Astrocyte (in vitro differentiated cells and primary cell): ENCODE measurements at places on chromosomes 2 and 18. TPM values are rescaled to one million over a fixed set of nuclear protein-coding genes. Genes with fewer than 3 reads are reported as not detected.

DNA sequence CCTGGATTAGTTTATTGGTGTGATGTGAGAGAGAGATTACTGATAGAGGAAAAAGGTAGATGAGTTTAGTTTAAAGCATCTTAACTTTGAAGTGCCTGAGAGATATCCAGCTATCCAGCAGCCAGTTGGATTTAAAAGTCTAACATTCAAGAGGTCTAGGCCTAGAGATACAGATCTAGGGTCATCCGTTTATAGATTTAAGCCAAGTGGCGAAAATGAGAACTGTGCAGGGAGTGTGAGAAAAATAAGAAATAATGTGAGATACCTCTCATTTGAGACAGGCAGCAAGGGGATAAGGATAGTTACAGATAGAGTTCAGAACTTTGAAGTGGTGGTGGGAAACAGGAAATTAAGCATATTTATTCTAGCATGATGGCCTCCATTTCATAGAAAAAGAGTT is 5.3 kb upstream of the ORC2 start:
- DNase-seq, result no peak

GRCh38 chr2:122277956-122278355 is 522.5 kb downstream of the TSN start:
- no peak for DNase-seq

DNA sequence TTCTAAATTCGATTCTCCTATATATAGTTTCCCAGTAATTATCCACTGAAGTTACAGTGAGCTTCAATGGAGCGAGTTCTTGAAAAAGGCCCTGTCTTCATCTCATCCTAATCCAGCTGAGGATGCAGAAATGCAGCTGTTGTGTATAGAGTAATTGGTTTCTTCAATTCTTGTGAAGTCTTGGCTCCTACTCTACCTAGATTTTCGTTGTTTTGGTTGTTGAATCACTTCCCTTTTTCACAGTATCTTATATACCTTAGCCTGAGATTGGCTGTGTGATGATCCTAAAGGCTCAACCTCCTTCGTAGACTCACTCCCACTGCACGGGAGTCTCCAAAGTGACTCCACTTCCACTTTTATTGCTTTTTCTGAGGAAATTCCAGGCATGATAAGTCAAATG is 280.4 kb downstream of the PARD3B start:
- no peak for DNase-seq

GRCh38 chr2:39667886-39668276 is 2.2 kb downstream of the TMEM178A start:
- no peak for DNase-seq

- DNase-seq, result no peak
Observed at GRCh38 chr2:235773188-235773928, 279.5 kb downstream of the AGAP1 start.

- DNase-seq, result no peak
Observed at GRCh38 chr2:46846536-46846935, 69.1 kb downstream of the MCFD2 start.

- peak; percentile 46 for DNase-seq
Observed at GRCh38 chr18:50190236-50190635, 4.7 kb downstream of the MYO5B start.

GRCh38 chr2:172437419-172438341 is 10.3 kb downstream of the ITGA6 start:
- DNase-seq, result no peak

DNA sequence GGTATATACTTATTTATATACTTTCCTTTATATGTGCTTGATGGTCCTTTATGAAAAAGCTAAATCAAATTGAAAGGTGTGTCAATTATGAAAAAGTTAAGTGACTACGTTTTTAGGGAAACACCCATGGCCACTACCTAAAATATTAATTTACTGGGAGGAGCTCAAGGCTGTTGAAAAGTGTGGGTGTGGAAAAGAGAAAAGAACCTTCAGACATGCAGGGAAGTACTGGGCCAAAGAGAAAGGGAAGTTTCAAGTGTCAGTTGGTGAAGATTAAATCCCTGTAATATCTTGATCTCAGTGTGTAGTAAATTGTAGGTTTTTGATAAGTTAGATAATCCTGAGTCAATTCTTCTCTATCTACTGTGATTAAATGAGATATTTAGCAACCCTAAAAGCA is 6.2 kb upstream of the GKN1 start:
- DNase-seq, result no peak

- peak; percentile 79 for DNase-seq
Observed at GRCh38 chr18:28407681-28408080, 230.8 kb upstream of the CDH2 start.

DNA sequence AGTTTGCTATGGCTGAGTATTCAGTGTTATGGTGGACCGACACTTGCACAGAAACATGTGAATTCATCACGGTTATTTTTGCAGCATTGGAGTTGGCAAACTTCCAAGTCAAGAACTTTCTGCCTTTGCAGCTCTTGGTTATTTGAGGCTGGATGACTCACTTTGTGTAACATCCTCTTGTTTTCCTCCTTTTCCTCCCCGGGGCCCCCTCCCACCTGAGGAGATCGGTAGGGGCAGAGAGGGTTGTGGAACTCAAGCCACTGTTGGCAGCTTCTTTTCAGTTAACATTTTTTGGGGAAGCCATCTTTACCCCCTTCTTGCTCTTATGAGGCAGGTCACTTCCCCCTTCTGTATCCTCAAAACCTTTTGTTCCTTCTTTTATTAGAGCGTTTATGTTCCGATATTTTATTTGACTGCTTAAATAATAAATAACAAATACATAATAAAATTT is 48.6 kb downstream of the DDX1 start:
- DNase-seq, result peak; percentile 76

DNA sequence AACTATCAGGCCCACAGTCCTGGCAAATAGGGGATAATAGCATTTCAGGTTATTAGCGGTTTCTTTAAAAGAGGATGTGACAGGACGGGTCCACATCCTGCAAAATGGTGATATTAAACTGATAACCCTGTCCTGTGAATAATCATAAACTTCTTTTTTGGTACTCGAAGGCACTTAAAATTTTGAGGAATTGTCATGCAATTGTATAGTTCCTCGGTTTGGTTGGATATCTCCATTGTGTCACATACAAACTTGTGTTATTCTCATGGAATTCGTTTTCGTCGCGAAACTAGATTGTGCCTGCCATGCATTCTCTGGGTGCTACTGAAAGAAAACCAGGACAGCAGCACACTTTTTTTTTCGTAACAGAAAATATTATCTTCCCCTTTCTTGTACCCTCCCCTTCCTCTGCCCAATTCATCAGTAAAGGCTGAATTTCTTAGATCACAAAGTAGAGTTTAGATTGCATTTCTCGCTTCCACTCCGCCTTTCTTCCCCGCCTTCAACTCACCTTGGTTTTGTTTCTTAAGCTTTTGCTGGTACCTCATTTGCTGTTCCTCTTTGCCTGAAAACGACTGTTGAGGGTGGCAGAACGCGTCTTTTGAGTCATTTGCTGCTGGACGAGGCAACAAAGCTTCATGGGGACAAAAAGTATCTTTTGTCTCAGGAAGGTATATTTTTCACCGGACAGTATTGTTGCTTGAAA is 1.3 kb downstream of the CERS6 start:
- no peak for DNase-seq

- no peak for DNase-seq
Observed at GRCh38 chr2:193980599-193980998, 1676.4 kb upstream of the SLC39A10 start.

DNA sequence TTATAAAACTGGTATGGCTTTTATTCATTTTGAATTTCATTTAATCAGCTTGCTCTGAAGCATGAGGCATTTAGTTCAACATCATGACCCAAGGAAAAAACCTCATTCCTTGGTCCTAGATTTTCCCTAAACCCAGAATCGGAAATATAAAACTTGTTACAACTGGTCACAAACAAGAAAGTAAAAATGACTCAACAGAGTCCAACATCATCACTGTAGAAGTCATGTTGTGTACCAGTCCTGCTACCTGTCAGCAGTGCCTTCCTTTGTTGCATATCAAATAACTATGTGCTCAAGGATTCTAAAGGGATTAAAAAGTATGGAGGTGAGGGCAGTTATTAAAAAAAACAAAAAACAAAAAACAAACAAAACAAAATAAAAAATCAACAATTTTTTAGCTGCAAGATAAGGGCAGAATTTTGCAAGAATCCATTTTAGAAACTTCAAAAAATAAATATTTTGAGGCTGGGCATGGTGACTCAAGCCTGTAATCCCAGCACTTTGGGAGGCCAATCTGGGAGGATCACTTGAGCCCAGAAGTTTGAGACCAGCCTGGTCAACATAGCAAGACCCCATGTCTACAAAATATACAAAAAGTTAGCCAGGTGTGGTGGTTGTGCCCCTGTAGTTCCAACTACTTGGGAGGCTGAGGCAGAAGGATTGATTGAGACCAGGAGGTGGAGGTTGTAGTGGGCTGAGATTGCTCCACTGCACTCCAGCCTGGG is 18.4 kb downstream of the NCKAP1 start:
- DNase-seq, result no peak

GRCh38 chr2:236637686-236638569 is 68.3 kb downstream of the ACKR3 start:
- peak; percentile 67 for DNase-seq

DNA sequence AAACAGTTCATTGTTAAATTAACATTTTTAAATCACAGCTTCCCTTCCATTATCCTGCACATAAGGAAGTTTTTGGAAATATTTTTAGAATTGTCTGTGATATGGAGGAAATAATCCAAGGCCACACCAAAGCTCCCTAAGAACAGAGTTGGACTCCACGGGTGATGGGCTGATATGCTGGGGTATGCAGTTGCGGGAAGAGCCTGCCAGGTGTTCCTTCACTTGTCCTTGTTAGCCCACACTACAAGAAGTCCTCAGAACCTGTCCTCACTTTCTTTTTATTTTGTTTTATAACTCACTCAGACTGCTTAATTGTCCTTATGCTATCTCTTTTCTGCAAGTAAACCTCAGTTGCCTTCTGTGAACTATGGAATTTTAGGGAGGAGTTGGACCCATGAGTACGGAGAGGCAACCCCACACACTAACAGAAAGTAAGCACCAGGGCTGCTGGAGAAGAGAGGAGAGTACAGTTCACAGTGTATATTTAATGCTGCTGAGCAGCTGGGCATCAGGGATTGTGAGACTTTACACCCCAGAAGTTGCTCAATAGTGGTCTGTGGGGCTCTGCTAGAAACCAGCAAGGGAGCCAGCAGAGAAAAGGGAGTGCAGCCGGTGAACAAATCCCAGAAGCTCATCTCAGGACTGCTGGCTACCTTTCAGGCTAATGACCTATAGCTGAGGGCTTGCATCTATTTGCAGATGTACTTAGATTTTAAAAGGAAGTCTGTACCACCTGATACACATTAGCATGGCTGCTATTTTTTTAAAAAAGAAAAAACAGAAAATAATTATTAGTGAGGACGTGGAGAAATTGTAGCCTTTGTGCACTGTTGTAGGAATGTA is 280.1 kb upstream of the STON1 start:
- DNase-seq, result peak; percentile 6

DNA sequence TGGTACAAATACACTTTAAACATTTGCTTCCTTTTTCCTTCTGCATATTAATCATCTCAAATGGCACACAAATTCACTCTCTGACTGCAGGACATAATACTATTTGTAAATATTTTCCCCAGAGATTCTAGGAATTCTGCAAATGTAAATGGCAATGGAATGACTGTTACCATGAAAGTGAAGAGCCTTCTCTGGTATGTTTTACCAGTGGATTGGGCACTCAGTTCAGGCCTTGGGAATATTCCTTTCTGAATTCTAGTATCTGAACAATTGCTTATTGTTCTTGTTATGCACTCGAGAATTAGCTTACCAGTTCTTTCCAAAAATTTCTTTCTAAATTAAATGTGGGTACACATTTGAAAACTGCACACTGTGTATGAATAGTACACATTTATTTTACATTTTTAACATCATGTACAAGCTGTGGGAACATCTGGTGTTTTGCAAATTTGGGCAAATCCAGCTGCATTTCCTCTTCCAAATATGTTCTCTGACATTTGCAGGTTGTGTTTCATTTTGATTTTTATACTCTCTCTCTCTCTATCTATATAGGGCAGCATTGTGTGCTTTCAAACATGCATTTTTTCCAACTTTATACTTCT is 289.1 kb downstream of the NBAS start:
- DNase-seq, result no peak

- no peak for DNase-seq
Observed at GRCh38 chr2:150572194-150572766, 84.8 kb upstream of the RND3 start.

GRCh38 chr2:10911291-10912075 is at the start of gene KCNF1:
TSS of gene KCNF1 (plus strand) at chr2:10911934. CDS start at chr2:10912427, 493 bp downstream.
- DNase-seq, result peak; percentile 52

- no peak for DNase-seq
Observed at GRCh38 chr2:16318474-16319195, 347.0 kb downstream of the CYRIA start.

DNA sequence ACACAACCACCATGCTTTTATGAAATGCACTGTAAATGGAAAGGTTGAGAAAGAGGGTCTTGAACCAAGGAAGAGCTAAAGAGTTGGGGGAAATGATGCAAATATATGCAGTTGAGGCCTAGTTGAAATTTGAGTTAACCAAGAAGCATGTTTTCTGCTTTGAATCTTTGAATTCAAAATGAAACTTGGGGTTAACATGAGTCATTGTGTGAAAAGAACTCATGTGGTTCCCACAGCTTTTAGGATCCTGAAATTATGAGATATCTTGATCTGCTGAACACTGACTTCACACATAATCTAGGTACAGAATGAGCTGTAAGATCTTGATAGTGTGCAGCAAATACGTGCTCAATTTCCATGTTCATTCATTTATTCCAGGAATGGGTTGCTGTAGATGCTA is 422.9 kb upstream of the TRIB2 start:
- DNase-seq, result peak; percentile 20

DNA sequence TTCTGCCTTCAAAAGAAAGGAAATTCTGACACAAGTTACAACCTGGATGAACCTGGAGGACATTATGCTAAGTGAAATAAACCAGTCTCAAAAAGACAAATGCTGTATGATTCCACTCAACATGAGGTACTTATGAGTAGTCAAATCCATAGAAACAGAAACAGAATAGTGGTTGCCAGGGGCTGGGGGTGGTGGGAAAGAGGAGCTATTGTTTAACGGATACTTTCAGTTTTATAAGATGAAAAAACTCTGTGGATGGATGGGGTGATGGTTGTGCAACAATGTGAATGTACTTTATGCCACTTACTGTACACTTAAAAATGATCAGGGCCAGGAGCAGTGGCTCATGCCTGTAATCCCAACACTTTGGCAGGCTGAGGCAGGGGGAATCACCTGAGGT is 15.4 kb downstream of the SLC35F5 start:
- DNase-seq, result no peak

Gene ANKRD30B
- total RNA-seq, result not detected in 2 replicates

Gene PDCD1
- total RNA-seq, result not detected in 2 replicates

Gene PXDN
- 417 and 467 TPM in 2 replicates for total RNA-seq

Gene WDR35
- 9.1 and 9.6 TPM in 2 replicates for total RNA-seq

Gene TCF7L1
- 27.2 and 30.8 TPM in 2 replicates for total RNA-seq

Gene SKA1
- total RNA-seq, result 1.2 and 2.6 TPM in 2 replicates

Gene CIB4
- not detected in 2 replicates for total RNA-seq

Gene PSMA8
- not detected in 2 replicates for total RNA-seq

Gene ADD2
- total RNA-seq, result 4.8 TPM in 2 replicates

Gene IL37
- not detected in 2 replicates for total RNA-seq

Gene HJURP
- total RNA-seq, result 2.7 and 5.9 TPM in 2 replicates

Gene CNDP1
- 0.31 TPM in 1 of 2 replicates, not detected in the other for total RNA-seq

Gene UNC50
- 26.8 and 31.3 TPM in 2 replicates for total RNA-seq

Gene CLEC4F
- not detected in 2 replicates for total RNA-seq

Gene DBI
- 101 and 126 TPM in 2 replicates for total RNA-seq
